Smooth muscle cell of the umbilical artery (primary cell): ENCODE measurements at places on chromosomes 1 and 21. TPM values are rescaled to one million over a fixed set of nuclear protein-coding genes. Genes with fewer than 3 reads are reported as not detected.

The CDA gene
- total RNA-seq = 0.92 TPM in 1 of 2 replicates, not detected in the other

The GOLT1A gene
- not detected in 2 replicates for total RNA-seq

The CLCA1 gene
- total RNA-seq = not detected in 2 replicates

The AVPR1B gene
- total RNA-seq = not detected in 2 replicates
